ENCODE measurements at places on chromosomes 2 and 18.

GRCh38 chr18:40060562-40060961 lies 1894.5 kb upstream of the PIK3C3 start:
- DNase-seq: no peak

DNA sequence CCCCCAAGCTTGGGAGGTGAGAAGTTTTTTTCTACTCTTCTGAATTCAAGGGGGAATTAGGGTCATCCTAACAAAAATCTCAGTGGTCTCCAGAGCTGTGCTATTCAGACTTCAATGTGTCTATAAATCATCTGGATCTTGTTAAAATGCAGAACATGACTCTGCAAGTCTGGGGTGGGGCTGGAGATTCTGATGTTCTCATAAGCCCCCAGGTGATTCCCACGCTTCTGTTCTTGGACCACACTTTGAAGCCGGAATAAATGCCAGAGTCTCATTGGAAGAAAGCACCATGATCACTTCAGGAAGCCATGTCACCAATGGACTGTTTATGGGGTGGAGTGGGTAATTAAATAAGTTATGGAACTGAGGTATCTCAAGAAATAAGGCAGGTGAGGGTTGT lies 22.2 kb upstream of the SLC16A14 start:
- DNase-seq: no peak

- DNase-seq: no peak
Observed at GRCh38 chr2:19059076-19059475, 299.3 kb downstream of the OSR1 start.

DNA sequence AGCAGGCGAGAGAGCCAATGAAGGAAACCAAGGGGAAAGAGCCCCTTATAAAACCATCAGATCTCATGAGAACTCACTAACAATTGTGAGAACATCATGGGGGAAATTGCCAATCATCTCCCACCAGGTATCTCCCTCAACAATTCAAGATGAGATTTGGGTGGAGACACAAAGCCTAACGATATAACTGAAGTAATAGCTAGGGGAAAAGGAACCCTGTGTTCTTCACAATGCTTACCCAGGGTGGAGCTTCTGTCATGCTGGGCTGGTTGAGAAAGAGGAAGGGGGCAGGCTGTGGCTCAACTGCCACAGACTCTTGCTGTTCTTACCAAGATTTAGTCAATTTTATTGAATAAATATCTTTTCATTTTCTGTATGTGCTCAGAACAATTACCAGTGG lies 392.1 kb upstream of the HS6ST1 start:
- no peak for DNase-seq

DNA sequence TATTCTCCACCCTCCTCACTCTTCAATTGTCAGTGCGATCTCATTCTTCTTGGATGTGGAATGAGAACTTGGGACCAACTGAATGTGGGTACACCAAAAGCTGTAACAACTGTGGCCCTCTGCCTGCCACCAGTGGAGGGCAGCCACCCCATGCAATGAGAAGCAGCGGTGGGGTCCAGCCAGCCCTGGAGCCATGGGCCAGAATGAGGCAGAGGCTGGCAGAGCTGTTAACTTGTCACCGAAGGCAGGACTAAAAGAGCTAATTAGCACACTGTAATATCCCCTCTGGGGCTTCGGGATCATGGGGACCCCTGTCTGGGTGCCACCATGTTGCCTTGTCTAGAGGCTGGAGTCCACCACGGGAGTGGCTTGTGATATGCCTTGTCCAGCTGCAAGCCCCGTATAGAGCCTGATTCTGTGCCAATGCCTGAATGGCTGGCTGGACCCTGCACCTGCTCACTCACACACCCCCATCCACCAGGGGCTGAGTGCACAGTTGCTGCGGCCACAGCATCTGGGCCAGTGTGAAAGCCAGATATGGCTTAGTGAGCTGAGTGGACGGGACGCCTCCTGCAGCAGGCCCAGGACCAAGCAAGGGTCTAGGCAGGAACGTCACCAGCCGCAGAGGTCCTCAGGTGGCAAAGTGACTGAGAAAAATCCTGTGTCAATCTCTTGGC lies 680.5 kb downstream of the DSC3 start:
- DNase-seq: no peak

DNA sequence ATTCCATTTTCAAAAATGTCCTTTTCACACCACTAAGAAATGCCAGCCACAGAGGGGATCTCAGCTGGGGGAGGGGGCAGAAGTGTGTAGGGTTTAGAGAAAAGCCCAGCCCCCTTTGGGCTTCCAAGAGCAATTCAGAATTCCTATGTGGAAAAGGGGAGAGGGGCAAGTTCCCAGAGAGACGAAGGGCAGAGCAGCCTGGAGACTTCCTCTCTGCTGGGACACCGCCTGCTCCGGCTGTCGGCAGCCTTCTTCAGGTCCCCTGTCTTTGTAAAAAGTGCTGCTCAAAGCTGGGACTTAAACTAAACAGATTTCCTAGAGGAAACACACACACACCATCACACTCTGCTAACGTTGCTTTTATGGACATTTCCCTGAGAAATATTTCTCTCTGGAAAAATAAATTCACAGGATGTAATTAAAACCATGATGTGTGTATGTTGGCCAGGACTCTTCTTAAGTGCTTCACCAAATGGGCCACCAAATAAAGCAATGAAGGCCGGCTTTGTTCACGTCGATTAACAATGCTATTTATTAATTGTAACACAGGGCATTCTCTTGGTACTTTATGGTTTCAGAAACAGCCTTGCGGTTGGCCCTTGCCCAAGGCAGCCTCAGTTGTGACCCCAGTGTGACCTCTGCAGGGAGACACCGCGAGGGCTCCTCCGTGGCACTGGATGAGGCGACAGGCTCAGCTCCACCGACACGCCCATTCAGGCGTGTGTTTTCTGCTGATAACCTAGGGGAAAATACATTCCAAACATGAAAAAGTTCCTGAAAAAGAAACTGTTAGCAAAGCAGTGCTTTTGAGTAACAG lies 5.6 kb upstream of the ASB1 start:
- no peak for DNase-seq

GRCh38 chr2:73070643-73071359 lies 711 bp downstream of the SFXN5 start:
- DNase-seq: peak; percentile 98

GRCh38 chr2:143545949-143546255 lies 416.7 kb downstream of the ARHGAP15 start:
- DNase-seq: no peak

GRCh38 chr18:25425024-25425423 lies 73.1 kb upstream of the ZNF521 start:
- no peak for DNase-seq

DNA sequence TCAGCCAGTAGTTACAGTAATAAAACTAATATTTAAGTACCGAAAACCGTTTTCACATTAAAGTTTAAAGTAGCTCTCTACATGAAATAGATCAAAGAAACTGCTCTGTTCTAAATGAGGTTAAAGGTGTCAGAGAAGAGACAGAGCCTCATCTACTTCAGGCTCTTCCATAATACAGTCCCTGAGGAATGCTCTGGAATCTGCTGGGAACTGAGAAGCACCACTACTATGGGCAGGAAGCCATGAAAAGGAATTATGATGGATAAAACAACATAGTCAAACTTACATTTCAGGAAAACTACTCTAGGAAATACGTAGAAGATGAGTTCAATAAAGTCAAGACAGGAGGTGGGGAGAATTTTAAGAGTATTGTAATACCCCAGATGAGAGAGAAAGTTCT lies 60.0 kb downstream of the ROCK1 start:
- DNase-seq: no peak

DNA sequence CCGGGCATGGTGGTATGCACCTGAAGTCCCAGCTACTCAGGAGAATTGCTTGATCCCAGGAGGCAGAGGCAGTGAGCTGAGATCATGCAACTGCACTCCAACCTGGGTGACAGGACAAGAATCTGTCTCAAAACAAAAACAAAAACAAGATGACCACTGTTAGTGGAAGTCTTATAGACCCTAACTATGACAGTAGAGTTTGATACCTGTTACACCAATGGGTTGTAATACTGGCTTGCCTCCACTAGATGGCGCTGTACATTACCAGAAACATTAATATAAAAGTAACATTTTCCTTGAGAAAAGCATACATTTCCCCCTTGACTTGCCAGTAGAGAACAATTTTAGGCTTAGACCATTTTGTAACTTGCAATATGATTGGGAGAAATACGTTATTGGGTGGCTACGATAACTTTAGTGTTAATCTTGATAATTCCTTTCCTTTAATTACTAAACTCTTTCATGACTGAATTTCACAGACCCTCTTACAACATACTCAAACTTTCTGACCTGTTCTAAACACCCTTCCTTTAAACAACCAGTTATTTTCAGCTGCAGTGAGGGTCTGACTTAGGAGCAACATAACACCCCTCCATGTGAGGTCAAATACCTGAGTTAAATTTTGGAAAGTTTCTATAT lies 19.5 kb downstream of the SLC25A52 start:
- DNase-seq: no peak

- no peak for DNase-seq
Observed at GRCh38 chr2:64652231-64653108, 1.2 kb downstream of the SERTAD2 start.

GRCh38 chr2:53727921-53728320 lies 39.7 kb upstream of the CHAC2 start:
- no peak for DNase-seq

GRCh38 chr2:224655006-224655537 lies 61.1 kb downstream of the CCDC195 start:
- DNase-seq: no peak

DNA sequence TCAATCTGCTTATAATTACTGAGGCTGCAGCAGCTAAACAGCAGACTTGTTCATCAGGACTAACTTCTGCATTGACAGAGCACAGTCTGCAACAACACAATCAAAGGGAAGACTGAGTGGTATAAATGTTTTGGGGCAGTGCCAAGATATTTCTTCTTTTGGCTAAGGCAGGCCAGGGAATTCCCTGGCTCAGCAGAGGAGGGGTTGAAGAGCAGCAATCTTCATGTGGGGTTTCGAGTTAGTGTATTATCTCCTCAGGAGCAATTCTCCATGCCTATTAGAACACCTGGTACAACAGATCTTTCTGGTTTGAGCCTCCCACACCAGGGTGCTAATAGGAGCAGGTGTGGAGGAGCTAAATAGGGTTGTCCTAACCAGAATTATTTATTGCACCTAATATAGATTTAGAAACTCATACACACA lies 103.0 kb upstream of the STK17B start:
- DNase-seq: no peak

GRCh38 chr2:30503007-30503694 lies 56.1 kb downstream of the LCLAT1 start:
- no peak for DNase-seq

GRCh38 chr18:44556296-44556695 lies 124.4 kb upstream of the SETBP1 start:
- DNase-seq: no peak

- DNase-seq: no peak
Observed at GRCh38 chr2:54555318-54555837, 99.3 kb downstream of the SPTBN1 start.

DNA sequence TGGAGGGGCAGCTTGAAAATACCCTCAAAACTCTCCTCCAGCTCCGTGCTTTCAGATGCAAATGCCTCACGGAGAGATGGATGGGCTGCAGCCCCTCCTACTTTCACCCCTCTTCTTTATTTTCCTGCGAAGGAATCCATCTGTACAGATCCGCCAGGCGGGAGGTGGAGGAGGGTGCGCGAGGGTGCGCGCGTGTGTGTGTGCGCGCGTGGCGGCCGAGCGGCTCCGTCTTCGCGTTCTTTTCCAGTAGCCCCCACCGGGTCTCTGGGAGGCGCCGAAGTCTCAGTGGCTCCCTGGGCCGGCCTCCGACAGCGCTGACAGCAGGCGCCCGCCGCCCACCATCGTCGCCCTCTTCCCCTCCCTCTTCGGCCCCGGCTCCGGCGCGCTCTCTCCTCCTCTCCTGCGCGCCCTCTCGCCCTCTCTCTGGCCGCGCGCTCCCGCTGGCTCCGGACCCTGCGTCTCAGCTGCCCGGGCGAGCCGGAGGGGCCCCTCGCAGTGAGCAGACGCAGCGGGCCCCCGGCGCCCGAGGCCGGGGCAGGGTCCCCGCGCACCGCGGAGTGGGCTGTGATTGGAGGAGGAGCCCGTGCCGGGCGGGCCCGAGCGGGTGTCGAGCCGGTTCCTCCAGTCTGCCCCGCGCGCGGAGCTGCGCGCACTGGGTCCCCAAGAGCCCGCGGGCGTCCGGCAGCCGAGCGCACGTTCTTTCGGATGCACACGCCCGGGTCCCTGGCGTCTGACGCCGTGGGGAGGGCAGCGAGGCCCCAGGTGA lies at the start of gene CDH7:
CDH7 (plus strand) TSS at position 624 of the 766 bp plus-strand sequence. CDS start 11,831 bp downstream, outside the sequence.
- DNase-seq: no peak

- no peak for DNase-seq
Observed at GRCh38 chr2:102603904-102604303, 15.4 kb upstream of the SLC9A2 start.

Data from cortex of kidney (tissue), 1 donor.